CD4-positive, alpha-beta T cell (primary cell): ENCODE measurements at places on chromosomes 6 and 20. TPM values are rescaled to one million over a fixed set of nuclear protein-coding genes. Genes with fewer than 3 reads are reported as not detected.

DNA sequence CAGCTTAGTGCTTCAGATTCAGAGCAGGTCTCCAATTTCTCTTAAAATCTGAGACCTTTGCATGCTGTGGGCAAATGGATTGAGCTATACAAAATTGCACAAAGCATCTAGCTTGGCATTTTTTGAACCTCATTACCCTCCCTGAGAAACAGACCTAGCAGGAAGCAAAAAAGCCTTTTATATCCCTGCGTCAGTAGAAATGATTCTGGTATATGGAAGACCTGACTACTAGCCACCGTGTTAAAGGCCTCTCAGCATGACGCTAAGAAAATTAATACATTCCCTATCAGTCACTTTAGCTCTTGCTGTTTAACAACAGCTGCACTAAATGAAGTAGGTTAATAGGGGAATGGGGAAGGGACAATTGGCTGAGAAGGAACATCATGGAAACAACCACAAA lies 110.7 kb upstream of the SMLR1 start:
- H3K27ac ChIP-seq = no peak overlapping the region
- no peaks in the 10 kb centered on the region for H3K36me3 ChIP-seq
- H3K27me3 ChIP-seq = no peaks in the 10 kb centered on the region
- no peak overlapping the region for H3K4me3 ChIP-seq

- H3K27ac ChIP-seq = no peak overlapping the region
- H3K27me3 ChIP-seq = no peaks in the 10 kb centered on the region
- H3K36me3 ChIP-seq = no peaks in the 10 kb centered on the region
- no peak overlapping the region for H3K4me3 ChIP-seq
- H3K4me1 ChIP-seq = no peaks in the 10 kb centered on the region
These were observed 380.8 kb downstream of the DOK5 start for GRCh38 chr20:54856202-54856601.

GRCh38 chr6:6218759-6219085 lies 101.7 kb downstream of the F13A1 start:
- no peaks in the 10 kb centered on the region for H3K4me1 ChIP-seq
- DNase-seq = no peak
- peaks cover 4% of the 10 kb centered on the region for H3K27me3 ChIP-seq
- no peaks in the 10 kb centered on the region for H3K36me3 ChIP-seq
- no peak overlapping the region for H3K4me3 ChIP-seq

BYSL gene
- 1.6 TPM for total RNA-seq
